A549 treated with ZK216348 at 1 μM for 4 hours (cell line): ENCODE measurements at places on chromosomes 1 and 21. TPM values are rescaled to one million over a fixed set of nuclear protein-coding genes. Genes with fewer than 3 reads are reported as not detected.

The RIT1 gene
- 17.8 to 24.8 TPM (median 21.8 TPM) in 5 replicates for total RNA-seq

The VAV3 gene
- 0.84 to 2.2 TPM (median 1.2 TPM) in 5 replicates for total RNA-seq

The ABCA4 gene
- total RNA-seq = 0.04 to 0.13 TPM (median 0.09 TPM) in 3 of 5 replicates, not detected in the others

The SFT2D2 gene
- 10.5 to 18.1 TPM (median 14.5 TPM) in 5 replicates for total RNA-seq

The RHEX gene
- total RNA-seq = not detected in 5 replicates

The CFAP107 gene
- total RNA-seq = not detected in 5 replicates

The PM20D1 gene
- total RNA-seq = not detected in 5 replicates

The PTPRU gene
- total RNA-seq = 4.9 to 7.9 TPM (median 7.8 TPM) in 5 replicates

The CCDC185 gene
- 0.07 to 0.12 TPM in 2 of 5 replicates, not detected in the others for total RNA-seq

The AGMAT gene
- 4.5 to 8.1 TPM (median 7.6 TPM) in 5 replicates for total RNA-seq

The HES3 gene
- total RNA-seq = not detected in 5 replicates

The CFHR5 gene
- total RNA-seq = not detected in 5 replicates

The ELAVL4 gene
- total RNA-seq = 0.07 TPM in 1 of 5 replicates, not detected in the others

The MRPL37 gene
- total RNA-seq = 76.4 to 94.5 TPM (median 93.6 TPM) in 5 replicates

The SAMSN1 gene
- total RNA-seq = not detected in 5 replicates

The AVPR1B gene
- total RNA-seq = not detected in 5 replicates
